ENCODE measurements at places on chromosomes 1 and 21.

- ATAC-seq, result no peak
Observed at GRCh38 chr1:234686035-234686434, 76.1 kb upstream of the IRF2BP2 start.

- ATAC-seq, result no peak
Observed at GRCh38 chr1:110714374-110714995, 39.7 kb upstream of the KCNA3 start.

DNA sequence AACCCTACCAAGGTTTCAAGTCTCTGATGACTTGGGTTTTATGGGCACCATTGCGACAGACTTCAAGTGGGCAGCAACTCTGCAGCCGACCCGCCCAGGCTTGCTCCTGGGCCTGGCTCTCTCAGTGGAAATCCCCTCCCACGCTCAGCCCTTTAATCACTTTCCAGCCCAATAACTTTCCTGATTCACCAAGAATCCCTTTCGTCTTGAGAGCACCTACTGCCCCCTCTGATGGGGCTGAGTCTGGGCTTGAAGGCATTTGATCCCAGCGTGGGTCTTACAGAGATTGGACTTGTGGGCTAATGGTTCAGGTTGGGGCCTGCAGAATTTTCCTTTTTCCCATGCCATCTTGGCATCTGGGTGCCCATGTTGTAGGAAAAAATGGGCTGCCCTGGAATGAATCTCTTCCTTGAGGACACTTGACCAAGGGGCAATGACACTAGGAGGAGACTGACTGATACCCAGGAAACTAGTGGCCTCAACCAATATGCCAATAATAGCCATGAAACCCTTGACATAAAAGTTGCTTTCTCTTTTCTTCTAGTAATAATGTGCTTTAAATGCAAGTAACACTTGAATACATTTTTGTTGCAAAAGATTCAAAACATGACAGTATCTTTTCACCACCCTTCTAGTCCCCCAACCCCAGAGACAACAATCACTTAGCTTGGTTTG, 7.8 kb upstream of the PHLDA3 start:
- no peak for ATAC-seq

- ATAC-seq, result peak; percentile 63
Observed at GRCh38 chr21:28066076-28066475, 926.6 kb downstream of the LTN1 start.

GRCh38 chr1:37338658-37339057, 135.7 kb upstream of the ZC3H12A start:
- ATAC-seq, result no peak

DNA sequence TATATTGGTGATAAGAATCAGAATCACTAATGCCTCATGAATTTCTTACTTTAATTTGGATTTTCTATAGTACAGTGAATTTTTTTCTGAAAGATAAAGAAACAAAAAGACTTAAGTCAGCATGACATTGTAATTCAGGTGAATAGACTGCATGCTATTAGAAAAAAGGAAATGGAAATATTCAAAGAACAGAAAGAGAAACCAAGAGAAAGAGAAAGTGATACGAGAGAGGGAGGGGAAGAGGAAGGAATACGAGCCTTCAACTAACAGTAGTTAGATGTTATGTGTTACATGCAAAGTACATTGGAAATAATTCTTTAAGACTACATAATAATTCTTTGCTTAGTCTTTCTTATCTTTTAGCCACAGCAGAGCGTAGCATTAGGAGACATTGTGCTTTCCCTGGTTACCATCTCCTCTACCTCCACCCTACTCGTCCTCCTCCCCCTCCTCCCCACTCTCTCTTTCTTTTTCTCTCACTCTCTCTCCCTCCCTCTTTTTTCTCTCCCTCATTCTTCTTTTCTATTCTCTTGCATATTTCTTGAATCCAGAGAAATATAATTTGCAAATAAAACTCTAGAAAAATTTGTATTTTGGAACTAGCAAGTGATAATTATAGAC, 46.4 kb upstream of the ADGRL4 start:
- ATAC-seq, result no peak

- ATAC-seq, result no peak
Observed at GRCh38 chr1:26684763-26685508, 10.9 kb upstream of the ARID1A start.

DNA sequence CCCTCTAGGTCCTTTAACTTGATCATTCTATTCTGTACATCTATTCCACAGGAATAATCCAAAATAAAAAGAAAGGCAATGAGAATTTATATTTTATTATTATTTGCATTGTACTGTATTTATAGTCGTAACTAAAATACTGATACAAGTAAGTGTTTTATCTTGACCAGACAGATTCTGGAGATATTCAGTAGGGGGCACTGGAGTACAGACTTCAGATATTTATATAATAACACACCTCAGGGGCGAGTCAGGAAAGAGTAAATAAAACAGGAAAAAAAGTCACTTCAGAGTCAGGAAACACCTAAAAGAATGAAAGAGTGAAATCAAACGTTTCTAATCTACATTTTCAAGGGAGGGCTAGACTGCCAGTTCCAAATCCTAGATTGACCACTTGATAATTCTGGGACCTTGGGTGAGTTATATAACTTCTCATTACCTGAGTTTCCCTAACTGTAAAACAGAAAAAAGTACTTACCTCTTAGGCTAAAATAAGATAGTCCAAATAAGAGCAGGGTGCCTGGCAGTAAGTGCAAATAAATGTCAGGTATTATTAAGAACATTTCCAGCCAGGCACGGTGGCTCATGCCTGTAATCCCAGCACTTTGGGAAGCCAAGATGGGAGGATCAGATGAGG, 31.1 kb upstream of the MTF1 start:
- ATAC-seq, result peak; percentile 43

- no peak for ATAC-seq
Observed at GRCh38 chr1:159961636-159962035, 7.6 kb upstream of the SLAMF9 start.

GRCh38 chr1:51303315-51303714, 27.0 kb downstream of the TTC39A start:
- no peak for ATAC-seq

DNA sequence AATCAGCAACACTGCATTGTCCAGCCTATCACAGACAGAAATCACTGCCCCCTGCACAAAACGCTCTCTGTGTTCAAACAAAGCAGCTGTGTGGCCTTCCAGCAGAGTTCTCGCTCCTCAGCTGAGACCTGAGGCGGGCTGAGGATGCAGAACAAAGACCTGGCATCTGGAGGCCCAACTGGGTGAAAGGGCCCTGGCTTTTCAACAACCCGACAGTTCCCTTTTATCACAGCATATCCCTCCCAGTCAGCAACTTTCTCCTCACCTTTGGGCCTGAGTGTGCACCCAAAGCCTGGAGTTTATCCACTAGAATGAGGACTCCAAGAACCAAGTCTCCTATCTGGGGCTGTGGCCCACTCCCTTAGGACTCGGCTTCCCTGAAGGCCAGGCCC, 42.6 kb upstream of the A3GALT2 start:
- no peak for ATAC-seq

GRCh38 chr1:67564193-67564592, 120.8 kb upstream of the GADD45A start:
- peak; percentile 73 for ATAC-seq

DNA sequence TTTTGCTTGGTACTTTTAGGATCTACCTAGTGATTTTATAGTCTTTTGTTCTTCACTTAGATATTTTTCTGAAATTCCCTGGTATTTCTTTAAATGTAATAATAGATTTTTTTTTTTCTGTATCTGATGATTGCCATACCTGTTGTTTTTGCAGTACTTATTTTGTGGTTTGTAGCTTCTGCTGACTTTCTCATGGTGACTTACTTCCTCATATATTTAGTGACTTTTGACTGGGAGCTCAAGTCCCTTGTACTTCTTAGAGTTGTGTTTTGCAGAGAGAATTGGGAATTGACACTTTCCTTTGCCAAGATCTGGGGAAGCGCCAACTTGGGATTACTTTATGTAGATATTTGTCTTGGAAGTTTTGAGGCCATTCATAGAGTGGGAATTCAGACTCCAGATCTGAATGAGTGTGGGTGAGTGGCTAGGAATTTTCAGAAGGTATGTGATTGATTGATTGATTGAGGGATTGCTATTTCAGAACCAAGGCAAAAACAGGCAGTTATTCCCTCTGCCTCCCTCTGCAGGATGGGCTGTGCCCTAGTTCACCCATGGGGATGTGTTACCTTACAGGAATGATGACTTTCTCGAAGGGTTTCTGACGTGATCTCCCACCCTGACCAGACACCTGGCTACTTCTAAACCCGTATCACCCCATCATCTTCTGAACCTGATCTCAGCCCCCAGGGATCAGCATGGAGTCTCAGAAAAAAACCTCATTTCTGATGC, 219.5 kb downstream of the URB2 start:
- no peak for ATAC-seq

GRCh38 chr1:44213222-44214112, at the start of gene DMAP1:
Gene DMAP1 (plus strand): TSS chr1:44213471. CDS start chr1:44213754, 283 bp downstream.
- ATAC-seq, result peak; percentile 89

- ATAC-seq, result no peak
Observed at GRCh38 chr1:151705753-151706463, 10.7 kb downstream of the CELF3 start.

- ATAC-seq, result no peak
Observed at GRCh38 chr1:184860985-184861754, 106.5 kb upstream of the EDEM3 start.

GRCh38 chr1:117895482-117896114, 33.8 kb downstream of the GDAP2 start:
- ATAC-seq, result peak; percentile 92

GRCh38 chr1:3651930-3652547, at the start of gene TP73:
Gene TP73 (plus strand): TSS chr1:3652516. CDS start chr1:3682366, 29,850 bp downstream.
- ATAC-seq, result no peak

- no peak for ATAC-seq
Observed at GRCh38 chr1:152954436-152954835, 7.4 kb downstream of the SPRR5 start.

- ATAC-seq, result no peak
Observed at GRCh38 chr1:87515781-87516180, 187.1 kb downstream of the LMO4 start.

GRCh38 chr1:2799811-2800663, 1.5 kb downstream of the TTC34 start:
- no peak for ATAC-seq

DNA sequence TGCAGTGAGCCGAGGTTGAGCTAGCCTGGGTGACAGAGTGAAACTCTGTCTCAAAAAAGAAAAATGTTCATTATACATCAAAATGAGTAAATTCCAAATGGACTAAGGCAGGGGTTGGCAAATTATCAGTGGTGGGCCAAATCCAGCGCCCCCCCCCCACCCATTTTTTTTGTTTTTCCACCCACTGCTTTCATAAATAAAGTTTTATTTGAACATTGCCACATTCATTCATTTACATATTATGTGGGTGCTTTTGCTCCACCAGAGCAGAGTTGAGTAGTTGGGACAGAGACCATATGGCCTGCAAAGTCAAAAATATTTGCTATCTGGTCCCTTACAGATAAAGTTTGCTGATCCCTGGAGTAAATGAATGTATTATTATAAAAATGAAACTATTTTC, 99.4 kb downstream of the ZMYM4 start:
- ATAC-seq, result no peak

- no peak for ATAC-seq
Observed at GRCh38 chr1:245087723-245088122, 67.1 kb upstream of the KIF26B start.

DNA sequence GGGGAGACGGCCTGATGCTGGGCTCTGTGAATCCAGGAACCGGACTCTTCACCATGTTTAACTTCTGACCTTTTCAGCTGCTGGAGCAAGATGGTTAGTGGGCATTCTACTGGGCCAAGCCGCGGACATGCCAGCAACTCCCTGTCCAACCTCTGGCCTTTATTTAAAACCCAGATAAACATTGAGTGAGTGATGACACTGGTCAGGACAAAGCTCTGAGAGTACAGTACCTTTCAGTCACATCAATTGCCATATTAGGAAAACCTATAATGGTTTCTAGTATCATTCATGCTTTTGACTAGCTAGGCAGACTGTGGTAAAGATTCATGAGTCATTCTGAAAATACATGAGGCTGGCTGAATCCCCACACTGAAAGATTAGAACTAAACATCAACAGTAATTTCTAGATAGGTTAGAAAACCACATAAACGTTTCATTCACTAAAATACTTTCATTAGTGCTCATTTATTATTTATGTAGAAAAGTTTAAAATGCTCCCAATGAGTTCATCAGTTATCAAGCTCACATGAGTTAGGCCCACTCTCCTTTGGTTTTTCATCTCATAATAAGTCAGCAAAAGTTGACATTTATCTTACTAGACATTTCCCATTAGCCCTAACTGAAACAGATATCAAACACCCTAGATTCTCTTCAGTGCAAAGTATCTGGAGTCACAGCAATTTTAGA, 7.1 kb upstream of the ACTA1 start:
- peak; percentile 97 for ATAC-seq

DNA sequence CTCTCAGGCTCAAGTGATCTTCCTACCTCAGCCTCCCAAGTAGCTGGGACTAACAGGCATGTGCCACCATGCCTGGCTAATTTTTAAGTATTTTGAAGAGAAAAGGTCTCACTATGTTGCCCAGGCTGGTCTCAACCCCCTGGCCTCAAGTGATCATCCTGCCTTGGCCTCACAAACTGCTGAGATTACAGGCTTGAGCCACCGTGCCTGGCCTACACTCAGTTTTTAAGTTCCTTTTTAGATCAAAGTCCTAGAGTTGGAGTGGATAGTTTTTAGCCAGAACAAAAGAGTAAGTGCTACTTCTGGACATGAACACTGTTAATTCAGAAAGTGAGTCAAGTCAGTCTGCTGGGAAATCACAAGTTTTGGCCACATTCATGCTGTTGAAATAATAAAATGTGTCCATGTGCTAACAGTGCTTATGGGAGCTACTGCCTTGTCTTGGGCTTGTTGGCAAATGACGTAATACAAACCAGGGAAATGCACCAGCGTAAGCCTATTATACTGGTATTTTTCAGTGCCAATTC, 84.2 kb downstream of the NDUFS5 start:
- no peak for ATAC-seq

DNA sequence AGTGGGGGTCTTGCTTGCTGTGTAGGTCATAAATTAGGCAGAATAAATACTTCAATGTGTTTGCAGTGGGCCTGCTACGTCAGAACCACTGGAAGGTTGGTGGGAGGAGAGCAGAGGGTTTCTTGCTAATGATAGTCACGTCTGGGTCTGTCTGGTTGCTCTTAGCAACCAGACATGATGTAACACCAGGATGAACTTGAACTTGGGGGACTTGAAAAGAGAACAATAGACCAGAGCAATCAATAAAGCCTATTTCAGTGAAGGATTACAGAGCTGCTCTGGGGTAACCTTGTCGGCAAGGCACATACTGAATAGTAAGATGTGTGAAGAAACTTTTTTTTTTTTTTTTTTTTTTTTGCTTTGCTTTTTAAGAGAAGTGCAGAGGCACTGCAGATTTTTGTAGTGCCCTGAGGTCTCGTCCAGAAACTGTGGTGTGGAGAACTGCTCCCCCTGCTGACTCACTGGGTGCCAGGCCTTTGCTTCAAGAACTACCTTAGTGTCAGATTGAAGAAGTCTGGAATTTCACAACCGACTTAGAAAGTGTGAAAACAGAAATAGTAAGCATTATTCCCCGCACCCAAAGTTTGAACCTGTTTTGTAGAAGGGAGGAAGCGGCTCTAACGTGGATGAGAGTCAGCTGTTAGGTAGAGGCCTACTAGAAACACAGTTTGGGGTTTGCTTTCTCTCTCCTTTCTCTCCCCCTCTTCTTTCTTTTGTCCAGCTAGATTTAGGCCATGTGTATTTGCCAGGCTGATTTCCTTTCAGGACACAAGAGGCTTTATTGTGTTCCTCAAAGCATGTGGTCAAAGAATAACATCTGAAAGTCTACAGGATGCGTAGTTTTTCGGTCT, 271.6 kb downstream of the TM2D1 start:
- peak; percentile 91 for ATAC-seq

All from activated T-helper 17 cell treated with anti-CD3 and anti-CD28 coated beads, Interleukin-2, amount 50 U/mL, for 72 hours (primary cell).